ENCODE measurements at places on chromosomes 12 and 14.

- DNase-seq = peak; percentile 61
These were observed 630 bp downstream of the FOS start for GRCh38 chr14:75279153-75279762.

- no peak for DNase-seq
These were observed 28.2 kb upstream of the FLRT2 start for GRCh38 chr14:85501751-85502150.

- no peak for DNase-seq
These were observed 297.9 kb upstream of the G2E3 start for GRCh38 chr14:30260833-30261607.

DNA sequence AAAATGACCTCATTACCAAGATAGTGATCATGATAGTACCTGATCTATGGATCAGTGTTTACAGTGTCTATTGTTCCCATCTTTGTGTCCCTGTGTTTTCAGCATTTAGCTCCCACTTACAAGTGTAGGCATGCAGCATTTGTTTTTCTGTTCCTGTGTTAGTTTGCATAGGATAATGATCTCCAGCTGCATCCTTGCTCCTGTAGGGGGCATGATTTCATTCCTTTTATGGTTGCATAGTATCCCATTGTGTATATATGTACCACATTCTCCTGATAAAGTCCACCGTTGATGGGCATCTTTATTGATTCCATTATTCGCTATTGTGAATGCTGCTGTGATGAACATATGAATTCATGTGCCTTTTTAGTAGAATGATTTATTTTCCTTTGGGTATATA, 215.4 kb upstream of the NAV3 start:
- no peak for DNase-seq

DNA sequence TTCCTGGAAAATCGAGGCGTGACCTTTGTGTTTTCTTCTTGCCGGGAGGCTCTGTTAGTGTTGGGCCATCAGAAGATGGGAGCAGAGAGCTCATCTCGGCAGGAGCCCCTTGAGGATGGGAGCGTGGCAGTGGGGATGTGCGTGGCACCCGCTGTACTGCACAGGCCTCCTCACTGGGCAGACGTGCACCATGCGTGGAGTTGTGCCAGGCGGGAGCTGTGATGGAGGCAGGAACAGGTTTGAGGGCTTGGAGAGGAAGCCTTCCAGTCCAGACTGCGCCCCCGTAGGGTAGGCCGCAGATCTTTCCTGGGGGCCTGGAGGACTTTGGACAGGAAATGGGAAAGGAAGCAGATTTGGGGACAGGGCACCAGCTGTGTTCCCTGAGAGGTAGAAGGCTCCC, 197.5 kb downstream of the TSPAN9 start:
- DNase-seq = no peak

GRCh38 chr12:99154216-99154982, 493.2 kb upstream of the GARIN6 start:
- no peak for DNase-seq

- DNase-seq = no peak
These were observed 313.5 kb upstream of the RGS6 start for GRCh38 chr14:71618716-71619115.

All from naive thymus-derived CD8-positive, alpha-beta T cell (primary cell).